ENCODE measurements at places on chromosomes 6 and 20.

GRCh38 chr6:90295854-90296340 lies 746 bp downstream of the BACH2 start:
- DNase-seq = peak; percentile 40

- DNase-seq = no peak
Measured at GRCh38 chr6:167952512-167952859, 45.0 kb upstream of the KIF25 start.

GRCh38 chr6:108737594-108738546 lies 110.4 kb upstream of the ARMC2 start:
- DNase-seq = no peak

- DNase-seq = no peak
Measured at GRCh38 chr20:12051206-12052163, 133.8 kb downstream of the BTBD3 start.

DNA sequence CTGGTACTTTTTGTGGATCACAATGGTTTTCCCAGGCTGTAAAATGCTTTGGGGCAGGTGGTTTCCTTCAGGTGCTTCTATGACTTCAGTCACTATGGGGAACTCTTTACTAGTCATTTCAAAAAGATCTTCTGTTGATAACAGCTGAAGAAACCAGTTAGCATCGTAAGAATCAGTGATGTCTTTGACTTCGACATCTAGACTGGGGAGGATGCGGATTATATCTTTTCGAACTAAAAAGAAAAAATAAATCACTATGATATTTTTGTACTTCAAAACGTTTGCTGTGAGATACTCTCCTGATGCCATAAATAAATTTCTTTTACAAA lies 87.2 kb downstream of the THEMIS start:
- DNase-seq = no peak

- DNase-seq = no peak
Measured at GRCh38 chr20:9021216-9021615, 47.7 kb upstream of the PLCB4 start.

DNA sequence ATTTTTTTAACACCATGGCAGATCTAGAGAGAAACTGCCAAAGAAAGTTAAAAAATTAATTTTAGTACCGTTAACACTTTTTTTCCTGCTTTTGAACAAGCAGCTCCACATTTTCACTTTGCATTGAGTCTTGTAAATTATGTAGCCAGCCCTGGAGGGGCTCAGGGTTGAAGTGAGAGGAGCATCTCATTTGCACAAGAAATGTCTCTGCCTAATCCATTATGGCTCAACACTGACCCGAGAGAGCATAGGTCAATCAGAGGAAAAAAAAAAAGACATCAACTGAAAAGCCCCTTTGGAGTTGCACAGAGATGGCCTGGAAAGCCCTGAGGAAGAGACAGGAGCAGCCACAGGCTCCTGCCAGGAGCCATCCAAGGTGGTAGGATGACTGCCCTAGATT lies 4.3 kb upstream of the SLPI start:
- DNase-seq = no peak

GRCh38 chr6:39884696-39885095 lies 49.6 kb downstream of the MOCS1 start:
- DNase-seq = no peak

DNA sequence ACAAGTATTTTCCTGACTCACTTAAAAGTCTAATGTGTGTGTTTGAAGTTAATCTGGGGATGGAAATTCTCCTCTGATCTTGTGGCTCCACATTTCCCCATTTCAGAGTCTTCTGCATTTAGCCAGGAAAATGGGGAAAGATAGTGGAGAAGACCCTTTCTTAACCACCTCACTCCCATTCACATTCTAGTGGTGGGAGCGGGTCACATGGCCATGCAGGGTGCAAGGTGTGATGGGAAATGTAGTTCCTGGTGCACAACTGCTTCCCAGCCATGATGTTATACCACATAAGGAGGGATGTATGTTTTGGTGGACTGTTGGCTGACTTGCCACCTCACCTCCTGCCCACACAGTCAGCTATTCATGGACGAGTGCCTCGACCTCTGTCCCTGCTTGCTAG lies 61.8 kb downstream of the BANF2 start:
- no peak for DNase-seq

- no peak for DNase-seq
Measured at GRCh38 chr6:144893680-144894151, 608.6 kb downstream of the UTRN start.

DNA sequence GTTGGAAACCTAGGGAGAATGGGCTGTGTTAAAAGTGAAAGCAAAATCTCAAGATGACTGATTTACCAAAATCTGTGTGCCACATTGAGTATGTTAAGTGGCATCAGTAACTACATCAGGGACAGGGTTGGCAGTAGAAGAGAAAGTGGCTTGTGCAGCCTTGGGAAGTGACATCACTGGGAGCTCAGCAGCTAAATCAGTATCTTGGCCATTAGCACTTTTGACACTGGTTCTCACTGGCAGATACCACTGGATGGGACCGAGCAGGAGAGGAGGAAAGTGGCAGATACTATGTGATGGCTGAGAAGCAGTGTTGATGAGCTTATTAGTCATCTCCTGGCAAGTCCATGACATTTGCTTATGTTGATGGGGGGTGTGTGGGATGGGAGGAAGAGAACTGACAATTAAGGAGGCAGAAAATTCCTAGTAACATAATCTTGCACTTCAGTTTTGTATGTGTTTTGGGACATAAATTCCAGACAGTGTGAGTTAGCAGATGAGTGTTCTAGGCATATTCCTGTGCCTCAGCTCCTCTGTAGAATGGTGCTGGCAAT lies 322.2 kb downstream of the SOX4 start:
- no peak for DNase-seq

- DNase-seq = no peak
Measured at GRCh38 chr6:159687341-159687740, 5.7 kb downstream of the SOD2 start.

GRCh38 chr20:8480597-8480996 lies 348.5 kb downstream of the PLCB1 start:
- DNase-seq = no peak

DNA sequence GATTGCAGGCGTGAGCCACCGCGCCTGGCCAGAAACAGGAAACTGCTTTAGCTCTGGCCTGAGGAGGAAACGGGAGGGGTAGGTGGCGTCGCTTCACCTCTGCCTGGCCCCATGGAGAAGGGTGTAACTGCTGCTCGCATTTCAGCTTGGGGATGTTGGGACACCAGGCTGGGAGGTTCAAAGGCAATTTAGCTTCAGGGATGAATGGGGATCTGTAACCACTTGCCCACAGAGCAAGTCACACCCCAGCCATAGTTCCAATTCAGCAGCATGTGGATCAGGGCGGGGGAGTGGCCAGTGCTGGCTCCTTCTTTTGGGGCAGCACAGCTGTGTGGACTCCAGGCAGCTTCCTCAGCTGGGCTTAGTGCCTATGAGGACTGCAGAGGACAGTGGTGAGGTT lies 34.8 kb upstream of the NUP153 start:
- DNase-seq = no peak

GRCh38 chr6:43948527-43949485 lies 178.4 kb downstream of the MRPL14 start:
- DNase-seq = no peak

DNA sequence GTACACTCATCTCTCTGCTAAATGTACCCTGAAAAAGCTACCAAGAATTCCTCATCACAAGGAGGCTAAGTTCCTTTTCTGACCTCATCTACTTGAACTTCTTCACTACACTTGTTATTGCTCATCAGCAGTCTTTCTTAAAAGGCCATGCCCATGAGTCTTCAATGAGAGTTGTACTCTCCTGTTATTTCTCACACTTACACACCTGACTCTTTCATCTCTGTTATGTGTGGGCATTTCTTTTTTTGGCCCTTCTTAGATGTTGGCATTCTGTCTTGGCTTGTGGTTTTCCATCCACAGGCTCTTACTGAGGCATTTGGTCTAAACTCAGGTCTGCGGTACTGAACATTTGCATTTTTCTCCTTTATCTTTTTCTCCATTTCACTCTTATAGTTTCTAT lies 10.7 kb upstream of the SLC17A1 start:
- DNase-seq = no peak

DNA sequence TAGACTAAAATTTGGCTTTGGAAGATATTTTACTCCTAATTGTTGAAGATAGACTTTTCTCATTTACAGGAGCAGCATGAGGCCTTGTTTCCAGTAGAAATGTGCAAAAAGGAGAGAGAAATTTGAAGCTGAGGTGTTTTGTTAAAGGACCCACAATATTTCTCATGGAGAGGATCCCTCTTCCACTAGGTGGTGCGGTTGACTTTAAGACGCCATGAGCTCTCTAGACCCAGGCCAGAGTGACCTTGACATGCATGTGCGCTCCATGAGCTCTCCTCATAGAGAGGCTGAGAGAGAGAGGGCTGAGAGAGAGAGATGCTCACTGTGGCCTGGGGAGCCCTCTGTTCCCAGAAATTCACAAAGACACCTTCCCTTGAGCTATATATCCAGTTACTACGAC lies 861.2 kb upstream of the EYS start:
- DNase-seq = no peak

GRCh38 chr6:159978291-159979135 lies 9.6 kb downstream of the IGF2R start:
- no peak for DNase-seq

DNA sequence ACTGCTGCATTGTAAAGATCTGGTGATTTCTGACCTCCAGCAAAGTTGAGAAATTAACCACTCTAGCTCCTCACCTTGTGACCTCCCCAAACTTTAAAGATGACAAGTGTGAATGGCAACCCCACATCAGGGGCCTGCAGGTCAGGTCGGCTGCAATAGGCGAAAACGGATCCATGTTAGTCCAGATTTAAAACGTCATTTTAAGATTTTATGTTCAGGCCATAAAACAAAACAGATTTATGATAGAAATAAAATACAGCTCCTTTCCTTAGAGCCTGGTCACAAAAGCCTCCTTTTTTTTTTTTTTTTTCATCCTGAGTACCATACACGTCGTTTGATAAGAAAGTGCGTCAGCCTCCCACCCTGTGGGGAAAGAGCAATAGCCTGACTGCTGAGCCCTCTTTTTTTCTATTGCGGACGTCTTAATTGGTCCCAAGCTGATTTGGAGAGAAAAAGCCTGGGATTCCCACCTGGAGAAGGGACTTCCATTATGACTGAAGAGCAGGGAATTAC lies 519.2 kb upstream of the NOX3 start:
- no peak for DNase-seq

DNA sequence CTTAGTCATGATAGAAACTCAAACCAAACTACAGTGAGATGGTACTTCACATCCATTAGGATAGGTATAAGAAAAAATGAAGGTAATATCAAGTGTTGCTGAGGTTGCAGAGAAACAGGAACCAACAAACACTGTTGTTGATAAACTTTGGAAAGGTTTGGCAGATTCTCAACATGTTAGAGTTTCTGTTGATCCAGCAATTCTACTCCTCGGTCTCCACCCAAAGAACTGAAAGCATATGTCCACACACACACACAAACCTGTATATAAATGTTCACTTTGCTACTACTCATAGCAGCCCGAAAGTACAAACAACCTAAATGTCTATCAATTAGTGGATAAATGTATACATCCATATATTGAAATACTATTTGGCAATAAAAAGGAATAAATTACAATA lies 128.3 kb upstream of the CARMIL1 start:
- no peak for DNase-seq

GRCh38 chr6:149964308-149965193 lies 808 bp downstream of the ULBP1 start:
- DNase-seq = no peak

- no peak for DNase-seq
Measured at GRCh38 chr6:138527411-138528088, 28.3 kb upstream of the NHSL1 start.

DNA sequence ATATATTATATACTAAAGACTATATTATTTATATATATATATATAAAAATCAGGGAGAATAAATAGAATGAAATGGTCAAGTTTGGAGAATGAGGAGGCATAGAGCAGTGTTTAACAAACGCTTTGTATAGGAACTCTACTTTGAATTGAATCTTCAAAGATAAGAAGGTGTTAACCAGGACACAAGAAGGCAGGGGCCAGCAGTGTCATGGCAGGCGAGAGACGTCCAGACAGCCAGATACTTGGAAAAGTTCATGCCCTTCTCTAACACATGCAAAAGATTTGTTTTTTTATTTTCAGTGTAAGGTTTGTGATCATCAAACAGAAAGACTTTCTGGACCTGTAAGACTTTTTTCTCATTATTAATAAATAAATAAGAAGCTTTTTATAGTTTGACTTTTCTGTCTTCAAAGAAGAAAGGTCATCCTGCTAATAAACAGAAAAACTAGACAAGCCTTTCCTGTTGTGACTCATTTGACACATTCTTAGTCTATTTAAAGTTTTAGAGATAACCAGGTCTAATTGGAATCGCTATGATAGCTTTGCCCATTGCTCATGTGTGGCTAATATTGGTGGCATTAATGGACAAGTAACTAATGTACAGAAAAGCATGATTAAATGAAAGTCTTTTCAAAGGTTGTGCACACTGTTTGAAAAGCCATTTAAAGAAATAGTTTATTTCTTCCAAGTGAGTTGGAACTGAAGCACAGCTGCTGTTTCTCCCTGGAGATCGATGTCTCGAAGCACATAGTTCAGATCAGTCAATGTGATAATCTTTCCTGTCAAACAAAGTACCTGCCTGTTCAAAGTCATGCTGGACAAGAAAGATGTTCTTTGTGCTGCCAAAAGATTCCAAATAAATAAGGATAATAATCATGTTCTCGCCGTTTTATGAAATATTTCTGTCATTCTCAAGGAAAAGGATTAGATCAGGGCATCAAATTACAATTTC lies 420.4 kb upstream of the OPRM1 start:
- DNase-seq = no peak

DNA sequence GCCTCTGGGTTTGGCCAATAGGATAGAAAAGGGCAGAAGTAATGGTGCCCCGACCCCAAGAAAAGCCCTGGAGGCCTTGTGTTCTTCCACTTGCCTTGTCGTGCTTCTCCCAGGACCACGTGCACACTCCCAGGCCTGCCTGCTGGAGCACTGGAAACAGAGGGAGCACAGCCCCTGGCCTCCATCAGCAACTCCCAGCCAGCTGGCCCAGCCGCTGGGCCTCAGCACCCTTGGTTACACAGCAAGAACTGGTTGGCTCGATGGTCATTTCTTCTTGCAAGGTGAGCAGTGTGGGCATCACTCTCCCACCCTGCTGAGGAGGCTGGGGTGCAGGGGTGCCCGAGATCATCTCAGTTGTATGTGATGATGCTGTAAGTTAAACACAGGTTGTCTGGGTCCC lies 69.2 kb upstream of the CST7 start:
- DNase-seq = no peak

- no peak for DNase-seq
Measured at GRCh38 chr20:57934913-57935312, 225.1 kb upstream of the PMEPA1 start.

- DNase-seq = no peak
Measured at GRCh38 chr6:43740961-43741764, 28.8 kb upstream of the VEGFA start.

DNA sequence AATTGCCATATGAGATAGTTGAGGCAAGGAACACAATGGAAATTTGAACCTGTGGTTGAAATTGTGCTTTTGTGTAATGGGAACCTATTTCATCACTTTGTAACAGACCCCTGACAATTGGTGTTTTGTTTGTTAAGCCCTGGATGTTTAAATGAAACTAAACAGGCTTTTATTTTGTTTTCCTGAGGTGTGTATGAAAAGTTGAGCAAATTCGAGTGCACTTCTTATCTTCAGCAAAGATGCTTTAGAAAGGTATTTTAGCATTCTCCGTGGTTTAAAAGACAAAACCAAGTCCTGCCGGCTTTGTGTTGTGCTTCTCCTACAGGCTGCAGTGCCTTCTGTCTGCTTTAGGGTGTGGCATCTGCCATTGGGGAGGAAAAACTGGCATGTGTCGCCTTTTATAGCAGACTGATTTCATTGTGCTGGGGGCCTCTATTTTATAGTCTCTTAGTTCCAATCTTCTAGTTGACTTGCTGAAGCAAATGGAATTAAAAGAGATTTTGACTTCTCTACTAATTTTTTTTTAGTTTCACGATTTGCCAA lies 2.2 kb upstream of the ARID1B start:
- no peak for DNase-seq
